Ovary (tissue), 10 donors: ENCODE measurements at places on chromosomes 12 and 14. TPM values are rescaled to one million over a fixed set of nuclear protein-coding genes. Genes with fewer than 3 reads are reported as not detected.
A peak's percentile ranks its signal among the peaks of the same experiment; 100 is the strongest.

DNA sequence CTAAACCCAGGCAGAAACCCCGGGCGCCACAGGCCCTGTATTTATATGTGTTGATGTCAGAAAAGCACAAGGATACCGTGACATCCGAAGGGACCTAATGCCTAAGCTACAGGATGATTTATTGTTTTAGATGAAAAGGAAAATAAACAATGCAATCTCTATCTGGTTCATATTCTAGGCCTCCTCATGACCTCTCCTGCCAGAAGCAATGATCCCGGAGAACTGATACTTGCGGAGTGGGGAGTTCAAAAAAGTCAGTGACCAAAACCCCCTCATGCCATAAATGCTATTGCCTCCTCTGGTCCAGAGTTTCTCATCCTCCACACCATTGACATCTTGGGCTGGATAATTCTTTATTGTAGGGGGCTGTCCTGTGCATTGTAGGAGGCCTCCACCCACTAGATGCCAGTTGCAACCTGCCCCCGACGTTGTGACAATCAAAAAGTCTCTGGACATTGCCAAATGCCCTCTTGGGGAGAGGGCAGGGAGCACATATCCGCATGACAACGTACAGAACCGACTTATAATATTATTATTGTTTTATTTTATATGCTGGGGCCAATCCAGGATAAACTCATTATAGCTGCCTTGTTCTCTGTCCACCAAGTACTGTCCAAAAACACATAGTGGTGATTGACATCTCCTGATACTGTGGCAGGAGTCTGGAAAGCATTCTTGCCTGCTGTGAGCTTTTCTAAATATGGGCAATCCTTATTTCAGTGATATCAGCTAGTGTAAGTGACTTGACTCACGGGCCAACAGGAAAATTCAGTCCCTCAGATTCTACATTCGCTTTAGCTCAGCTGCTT lies 1.1 kb upstream of the CSRP2 start:
- no peak for DNase-seq
- peak overlapping the region; percentile 13 for H3K27ac ChIP-seq
- H3K4me1 ChIP-seq = no peaks in the 10 kb centered on the region

DNA sequence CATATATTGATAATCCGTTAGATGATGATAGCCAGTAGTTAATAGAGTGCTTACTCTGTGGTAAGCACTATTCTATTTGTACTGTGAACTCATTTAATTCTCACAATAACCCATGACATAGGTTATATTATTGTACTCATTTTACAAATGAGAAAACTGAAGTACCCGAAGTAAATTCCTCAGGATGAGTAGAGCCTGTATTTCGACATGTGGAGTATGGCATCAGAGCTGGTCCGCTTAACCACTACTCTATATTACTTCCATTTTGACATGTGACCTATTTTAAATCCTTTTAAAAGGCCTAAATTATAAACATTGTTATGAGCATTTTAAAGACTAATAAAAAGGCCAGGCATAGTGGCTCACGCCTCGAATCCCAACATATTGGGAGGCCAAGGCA lies 8.0 kb upstream of the RAP1B start:
- no peak overlapping the region for H3K4me3 ChIP-seq
- DNase-seq = no peak
- no peaks in the 10 kb centered on the region for H3K27me3 ChIP-seq
- no peak overlapping the region for H3K27ac ChIP-seq
- H3K4me1 ChIP-seq = no peaks in the 10 kb centered on the region

DNA sequence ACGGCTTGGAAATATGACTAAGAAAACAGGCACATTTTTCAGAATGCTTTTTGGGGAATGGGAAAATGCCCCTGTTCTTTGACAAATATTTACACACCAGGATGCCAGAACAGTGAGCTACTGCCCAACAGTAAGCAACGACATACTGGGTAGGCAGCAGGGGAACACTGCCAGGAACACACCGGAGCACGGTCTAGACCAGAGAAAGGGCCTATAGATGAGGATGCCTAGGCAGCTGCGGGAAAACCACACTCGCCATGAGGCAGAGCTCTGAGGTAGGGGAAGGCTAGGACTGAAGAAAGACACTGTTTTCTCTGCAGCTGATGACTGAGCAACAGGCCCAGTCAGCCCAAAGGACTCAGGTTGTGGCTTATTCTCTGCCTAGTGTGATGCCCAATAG lies 45.9 kb upstream of the COL2A1 start:
- no peaks in the 10 kb centered on the region for H3K36me3 ChIP-seq
- no peaks in the 10 kb centered on the region for H3K27me3 ChIP-seq
- no peaks in the 10 kb centered on the region for H3K4me1 ChIP-seq
- DNase-seq = no peak

DEPDC4 gene
- 2.6 TPM for total RNA-seq

DEGS2 gene
- total RNA-seq = 0.48 TPM
